MCF 10A (cell line): ENCODE measurements at places on chromosomes 4 and X. TPM values are rescaled to one million over a fixed set of nuclear protein-coding genes. Genes with fewer than 3 reads are reported as not detected.

Gene ZNF732
- total RNA-seq, result 0.47 and 0.88 TPM in 2 replicates

DNA sequence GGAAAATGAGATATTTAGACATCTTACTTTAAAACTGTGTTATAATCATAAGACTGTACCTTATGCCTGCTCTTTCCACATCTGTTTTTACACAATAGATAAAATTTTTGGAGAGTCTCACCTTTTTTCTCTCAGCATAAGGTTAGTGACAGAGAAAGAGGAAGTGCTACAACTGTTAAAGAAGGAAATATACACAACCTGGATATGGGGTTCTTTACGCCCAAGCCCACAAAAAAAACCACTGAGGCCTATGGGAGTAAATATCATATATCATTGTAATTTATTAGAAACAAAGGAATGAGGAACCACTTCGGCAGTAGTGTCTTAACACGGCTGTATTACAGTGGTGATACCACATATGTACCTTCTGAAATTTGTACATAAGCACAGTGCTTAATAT lies 265.9 kb upstream of the GK2 start:
- no peak overlapping the region for H3K27ac ChIP-seq
- DNase-seq, result no peak
- no peaks in the 10 kb centered on the region for H3K36me3 ChIP-seq
- H3K4me3 ChIP-seq, result no peak overlapping the region

DNA sequence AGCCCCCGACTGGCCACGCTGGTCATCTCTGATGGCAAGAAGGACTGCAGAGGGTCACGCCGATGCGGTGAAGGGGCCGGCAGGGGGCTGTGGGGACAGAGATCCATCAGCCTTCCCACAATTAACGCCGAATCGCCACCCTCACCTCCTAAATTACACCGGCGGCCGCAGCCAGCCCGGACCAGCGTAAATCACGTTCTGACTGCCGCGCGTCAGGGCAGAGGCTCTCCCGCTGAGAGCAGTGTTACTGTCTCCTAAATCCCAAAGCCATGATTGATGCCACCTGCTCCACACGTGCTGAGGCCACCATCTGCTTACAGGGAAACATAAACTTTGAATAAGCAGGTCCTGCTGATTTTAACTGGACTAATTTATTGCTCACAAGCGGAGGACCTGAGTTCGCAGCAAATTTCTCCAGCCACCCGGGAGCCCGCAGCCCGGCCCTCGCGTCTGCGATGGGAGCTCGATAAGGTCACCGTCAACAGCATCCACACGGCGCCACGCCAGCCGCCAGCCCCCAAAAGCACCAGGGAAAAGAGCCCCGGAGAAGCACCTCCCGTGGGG lies 127.3 kb upstream of the NKX1-1 start:
- peaks cover 38% of the 10 kb centered on the region for H3K27me3 ChIP-seq
- no peak overlapping the region for H3K4me3 ChIP-seq
- DNase-seq, result no peak
- H3K36me3 ChIP-seq, result no peaks in the 10 kb centered on the region
- no peak overlapping the region for H3K27ac ChIP-seq
- H3K4me1 ChIP-seq, result no peaks in the 10 kb centered on the region

DNA sequence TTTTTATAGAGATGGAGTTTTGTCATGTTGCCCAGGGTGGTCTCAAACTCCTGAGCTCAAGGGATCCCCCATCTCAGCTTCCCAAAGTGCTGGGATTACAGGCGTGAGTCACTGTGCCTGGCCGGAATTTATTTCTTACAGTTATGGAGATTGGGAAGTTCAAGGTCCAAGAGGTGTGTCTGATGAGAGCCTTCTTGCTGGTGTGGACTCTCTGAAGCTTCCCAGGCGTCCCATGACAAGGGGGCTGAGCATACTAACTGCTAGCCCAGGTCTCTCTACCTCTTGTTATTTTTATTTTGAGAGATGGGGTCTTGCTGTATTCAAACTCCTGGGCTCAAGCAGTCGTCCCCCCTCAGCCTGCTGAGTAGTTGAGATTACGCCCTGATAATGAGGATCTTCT lies 2.9 kb upstream of the NSD2 start:
- no peak for DNase-seq
- no peak overlapping the region for H3K27ac ChIP-seq
- no peak overlapping the region for H3K4me3 ChIP-seq
- H3K4me1 ChIP-seq, result peaks cover 11% of the 10 kb centered on the region

DNA sequence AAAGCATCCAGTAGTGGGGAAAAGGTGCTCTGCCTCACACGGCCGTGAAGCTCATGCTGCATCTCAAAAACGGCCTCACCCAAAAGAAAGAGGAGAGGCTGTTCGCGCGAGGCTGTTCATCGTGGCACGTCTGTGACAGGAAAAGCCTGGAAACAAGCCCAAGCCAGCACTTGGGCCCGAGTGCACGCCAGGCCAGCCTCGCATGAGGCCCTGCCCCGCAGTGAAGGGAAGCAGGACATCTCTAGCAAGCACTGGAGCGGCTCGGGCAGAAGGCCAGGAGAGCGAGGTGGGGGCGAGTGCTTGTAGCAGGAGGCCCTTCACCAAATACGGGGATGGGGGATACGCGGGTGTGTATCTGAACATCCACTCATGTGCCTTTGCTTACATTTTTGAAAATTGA lies 39.9 kb upstream of the MXD4 start:
- H3K27ac ChIP-seq, result no peak overlapping the region
- no peak overlapping the region for H3K4me3 ChIP-seq
- DNase-seq, result no peak
- no peaks in the 10 kb centered on the region for H3K4me1 ChIP-seq
- H3K27me3 ChIP-seq, result peaks cover 18% of the 10 kb centered on the region

DNA sequence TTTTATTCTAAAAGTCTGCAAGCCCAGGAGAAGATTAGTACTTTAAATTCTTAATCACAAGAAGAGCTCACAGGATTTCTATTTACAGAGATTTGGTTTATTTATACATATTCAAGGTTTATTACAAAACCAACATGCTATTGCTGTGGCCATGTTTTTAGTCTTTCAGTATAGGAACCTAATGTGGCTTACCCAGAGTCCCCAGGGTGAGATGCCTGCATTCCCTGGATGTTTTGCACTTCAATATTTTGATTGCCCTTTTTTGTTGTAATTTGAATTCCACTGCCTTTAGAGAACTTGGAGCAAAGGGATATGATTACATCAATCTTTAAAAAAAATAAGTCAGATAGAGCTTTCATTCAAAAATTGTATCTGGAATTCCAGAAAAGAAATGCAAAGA lies 146.0 kb upstream of the FRMPD4 start:
- H3K36me3 ChIP-seq, result no peaks in the 10 kb centered on the region
- DNase-seq, result no peak
- H3K27me3 ChIP-seq, result no peaks in the 10 kb centered on the region
- no peaks in the 10 kb centered on the region for H3K4me1 ChIP-seq

- DNase-seq, result no peak
- H3K27me3 ChIP-seq, result no peaks in the 10 kb centered on the region
- no peaks in the 10 kb centered on the region for H3K4me1 ChIP-seq
- H3K4me3 ChIP-seq, result no peak overlapping the region
- peaks cover 31% of the 10 kb centered on the region for H3K36me3 ChIP-seq
Observed at GRCh38 chrX:10121787-10122186, 35.0 kb upstream of the CLCN4 start.

GRCh38 chr4:147927377-147928137 lies 195.7 kb downstream of the ARHGAP10 start:
- no peak overlapping the region for H3K4me3 ChIP-seq
- DNase-seq, result peak; percentile 46
- H3K4me1 ChIP-seq, result no peaks in the 10 kb centered on the region
- H3K36me3 ChIP-seq, result peaks cover 8% of the 10 kb centered on the region
- H3K27me3 ChIP-seq, result no peaks in the 10 kb centered on the region
